Panc1 (cell line): ENCODE measurements at places on chromosomes 11 and 22.
A peak's percentile ranks its signal among the peaks of the same experiment; 100 is the strongest.

DNA sequence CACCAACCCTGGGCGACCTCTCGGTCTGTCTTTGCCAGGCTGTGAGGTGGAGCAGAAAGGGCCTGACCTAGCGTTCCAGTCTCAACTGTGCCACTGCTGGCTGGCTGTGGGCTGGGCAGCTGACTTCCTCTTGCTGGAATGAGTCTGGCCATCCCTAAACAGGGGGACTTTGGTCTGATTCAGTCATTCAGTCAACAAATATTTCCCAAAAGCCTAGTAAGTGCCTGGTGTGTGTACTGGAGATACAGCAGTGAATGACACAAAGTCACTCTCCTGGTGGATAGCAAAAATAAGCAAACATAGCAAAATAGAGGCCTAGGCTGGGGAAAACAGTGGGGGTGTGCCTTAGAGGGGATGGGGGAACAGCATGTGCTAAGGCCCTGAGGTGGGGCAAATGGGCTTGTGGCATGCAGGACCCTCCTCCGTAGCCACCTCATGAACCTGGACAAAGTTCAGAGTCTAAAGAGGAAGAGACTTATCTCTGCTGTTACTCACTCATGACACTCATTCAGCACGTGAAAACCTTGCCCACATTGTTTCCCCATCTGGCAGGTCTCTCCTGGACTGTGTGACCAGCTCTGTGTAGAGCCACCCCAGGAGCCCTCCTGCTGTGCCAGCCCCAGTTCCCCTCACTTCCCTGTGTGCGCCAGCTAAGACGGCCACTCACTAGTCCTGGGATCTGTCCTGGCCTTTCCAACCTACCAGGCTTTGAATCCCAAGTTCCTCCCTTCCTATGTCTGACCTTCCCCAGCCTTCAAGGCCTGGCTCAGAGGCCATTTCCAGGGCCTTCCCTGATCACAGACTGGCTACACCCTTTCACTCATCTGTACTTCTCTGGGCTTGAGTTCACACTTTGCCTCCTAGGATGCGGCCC is 4.7 kb downstream of the GUCD1 start:
- DNase-seq = peak; percentile 30

GRCh38 chr11:12785901-12786300 is 111.7 kb downstream of the TEAD1 start:
- DNase-seq = no peak

- no peak for DNase-seq
Measured at GRCh38 chr11:113623114-113623513, 83.0 kb downstream of the TMPRSS5 start.

GRCh38 chr11:64924910-64925284 is 408 bp downstream of the PPP2R5B start:
- DNase-seq = no peak

DNA sequence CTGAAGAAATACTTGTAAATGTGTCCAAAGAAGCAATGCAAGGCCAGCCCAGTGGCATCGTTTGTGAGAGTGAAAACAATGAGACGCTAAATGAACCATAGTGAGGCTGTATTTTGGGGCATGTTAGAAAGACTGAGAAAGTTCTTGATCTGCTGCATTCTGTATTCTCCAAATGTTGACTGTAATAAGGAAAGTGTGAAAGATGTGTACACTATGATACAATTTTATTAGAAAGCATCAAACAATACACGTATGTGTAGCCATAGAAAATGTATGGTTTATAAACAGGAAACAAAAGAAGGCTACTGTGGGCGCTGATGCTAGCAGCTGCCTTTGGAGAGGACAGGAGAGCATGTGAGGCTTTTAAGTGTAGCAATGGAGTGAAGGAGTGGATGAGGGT is 233.5 kb upstream of the E2F8 start:
- DNase-seq = no peak

GRCh38 chr22:44586999-44587736 is 89.1 kb upstream of the RTL6 start:
- no peak for DNase-seq

DNA sequence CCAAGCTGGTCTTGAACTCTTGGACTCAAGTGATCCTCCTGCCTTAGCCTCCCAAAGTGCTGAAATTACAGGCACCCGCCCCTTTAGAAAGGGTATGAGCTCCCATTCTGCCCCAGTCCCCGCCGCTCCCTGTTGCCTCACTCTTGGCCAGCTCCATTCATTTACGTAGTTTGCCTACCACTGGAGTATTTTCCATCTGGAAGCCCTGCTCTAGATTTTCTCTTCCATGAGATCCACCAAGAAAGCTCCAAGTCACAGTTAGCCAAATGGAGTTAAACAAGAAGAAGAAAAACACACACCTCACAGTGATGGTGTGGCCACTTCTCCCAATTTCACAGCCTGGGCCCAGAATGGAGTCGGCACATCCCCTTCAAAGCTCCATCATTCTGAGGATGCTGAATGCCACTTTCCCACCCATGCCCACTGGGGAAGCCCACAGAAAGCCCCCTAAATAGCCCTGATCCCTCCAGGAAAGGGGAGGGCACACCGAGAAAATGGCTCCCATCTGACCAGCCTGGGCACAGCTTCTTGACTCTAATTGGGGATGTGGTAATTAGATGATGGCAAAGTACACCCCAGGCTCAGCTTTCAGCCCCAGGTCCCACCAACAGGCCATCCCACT is 381.2 kb downstream of the MN1 start:
- DNase-seq = no peak

DNA sequence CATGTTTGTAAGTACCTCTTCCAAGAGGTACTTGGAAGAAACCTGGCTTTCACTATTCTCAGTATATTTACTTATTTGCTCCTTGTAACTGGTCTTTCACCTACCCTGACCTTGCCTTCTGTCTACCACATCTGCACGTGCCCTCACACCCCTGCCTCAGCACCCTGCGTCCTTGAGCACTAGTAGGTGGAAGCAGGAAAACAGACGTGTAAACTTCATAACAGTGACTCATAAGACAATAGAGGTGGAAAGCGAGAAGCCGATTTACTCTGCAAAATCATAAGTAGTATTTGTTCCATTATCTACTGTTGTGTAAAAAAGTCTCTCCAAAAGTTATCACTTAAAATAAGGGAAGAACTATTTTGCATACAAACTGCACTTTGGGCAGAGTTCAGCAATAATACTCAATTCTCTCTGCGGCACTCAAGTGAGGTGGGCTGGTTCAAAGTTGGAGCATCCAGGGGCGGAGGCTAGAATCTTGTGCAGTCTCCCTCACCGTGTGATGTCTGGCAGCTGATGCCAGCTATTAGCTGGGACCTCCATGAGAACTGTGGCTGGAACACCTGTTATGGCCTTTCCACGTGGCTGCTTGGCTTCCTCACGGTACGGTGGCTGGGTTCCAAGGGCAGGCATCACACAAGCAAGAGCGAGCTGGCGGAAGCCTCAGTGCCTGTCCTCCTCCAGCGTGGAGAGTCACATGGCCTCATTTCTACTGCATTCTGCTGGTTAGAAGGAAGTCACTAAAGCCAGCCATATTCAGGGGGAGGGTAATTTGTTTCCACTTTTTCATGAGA is 30.4 kb downstream of the PACS1 start:
- no peak for DNase-seq

DNA sequence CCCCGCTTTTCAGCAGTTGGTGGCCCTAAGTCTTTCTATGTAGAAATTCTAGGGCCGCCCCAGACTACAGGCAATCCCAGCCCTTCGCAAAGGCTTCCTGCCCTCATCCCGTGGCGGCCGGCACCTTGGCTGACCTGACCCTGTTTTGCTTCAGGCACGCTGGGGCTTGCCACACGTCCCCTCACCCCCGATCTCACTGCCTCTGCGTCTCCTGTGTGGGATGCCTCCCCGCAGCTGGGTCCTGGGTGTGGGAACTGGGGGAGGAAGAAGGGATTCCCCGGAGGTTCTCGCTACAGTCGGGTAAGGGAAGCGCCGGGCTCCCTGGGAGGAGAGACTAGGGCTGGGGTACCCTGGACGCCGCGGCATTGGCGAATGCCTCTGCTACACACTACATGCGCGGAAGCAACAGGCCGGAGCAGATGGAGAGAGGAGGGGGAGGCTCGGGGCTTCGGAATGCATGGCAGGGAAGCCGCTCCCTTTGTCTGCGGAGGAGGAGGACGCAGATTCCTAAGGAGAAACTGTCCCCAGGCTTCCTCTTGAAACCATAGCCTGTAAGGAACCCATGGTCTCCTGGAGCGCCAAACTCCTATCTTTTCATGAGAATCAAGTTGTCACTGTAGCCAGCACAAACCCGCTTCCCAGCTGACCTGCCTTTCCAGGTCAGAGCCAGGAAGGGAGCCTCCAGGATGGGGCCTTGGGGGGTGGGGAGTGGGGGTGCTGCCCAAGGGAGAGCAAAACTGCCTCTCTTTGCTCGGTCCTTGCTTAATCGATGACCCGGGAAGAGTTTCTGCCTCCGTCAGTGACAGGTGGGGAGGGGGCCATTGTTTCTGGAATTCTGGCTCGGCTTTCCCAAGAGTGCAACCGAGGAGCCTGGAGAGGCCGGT is 1.4 kb downstream of the DTX4 start:
- DNase-seq = no peak

DNA sequence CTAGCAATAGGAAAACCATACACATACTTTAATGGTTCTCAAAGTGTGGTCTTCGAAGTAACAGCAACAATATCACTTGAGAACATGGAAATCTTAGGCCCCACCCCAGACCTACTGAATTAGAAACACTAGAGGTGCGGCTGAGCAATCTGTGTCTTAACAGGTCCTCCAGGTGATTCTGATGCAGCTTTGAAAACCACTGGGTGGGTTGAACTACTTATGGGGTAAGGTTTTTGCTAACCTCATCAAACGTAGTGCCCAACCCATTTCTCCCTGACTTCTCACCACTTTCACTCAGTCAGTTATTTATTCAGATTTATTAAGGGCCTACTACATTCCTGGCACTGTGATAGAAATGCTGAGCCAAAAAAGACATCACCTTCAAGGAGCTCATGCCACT is 3.7 kb downstream of the MPZL2 start:
- no peak for DNase-seq

DNA sequence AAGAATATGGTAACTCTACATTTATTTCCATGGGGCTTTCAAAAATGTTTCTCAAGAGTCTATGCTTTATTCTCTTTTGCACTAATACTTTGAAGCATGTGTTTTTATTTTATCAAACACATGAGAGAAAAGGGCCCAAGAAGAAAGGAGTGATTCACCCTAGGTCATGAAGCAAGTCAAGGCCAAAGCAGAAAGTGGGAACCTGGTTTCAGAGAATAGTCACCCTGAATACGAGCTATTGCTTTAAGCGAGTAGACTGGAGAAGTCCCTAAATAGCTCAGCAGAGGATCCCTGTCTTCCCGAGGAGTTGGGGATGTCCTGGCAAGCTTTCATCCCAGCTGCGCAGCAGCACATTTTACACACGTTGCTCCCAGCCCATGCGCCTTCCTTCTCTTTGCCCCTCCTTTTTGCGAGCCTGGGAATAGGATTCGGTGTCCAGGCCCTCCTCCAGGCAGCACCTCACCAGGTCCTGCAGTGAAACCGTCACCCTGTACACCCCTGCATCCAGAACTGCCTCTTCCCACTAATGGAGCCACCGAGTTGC is 19.1 kb downstream of the MPEG1 start:
- no peak for DNase-seq

DNA sequence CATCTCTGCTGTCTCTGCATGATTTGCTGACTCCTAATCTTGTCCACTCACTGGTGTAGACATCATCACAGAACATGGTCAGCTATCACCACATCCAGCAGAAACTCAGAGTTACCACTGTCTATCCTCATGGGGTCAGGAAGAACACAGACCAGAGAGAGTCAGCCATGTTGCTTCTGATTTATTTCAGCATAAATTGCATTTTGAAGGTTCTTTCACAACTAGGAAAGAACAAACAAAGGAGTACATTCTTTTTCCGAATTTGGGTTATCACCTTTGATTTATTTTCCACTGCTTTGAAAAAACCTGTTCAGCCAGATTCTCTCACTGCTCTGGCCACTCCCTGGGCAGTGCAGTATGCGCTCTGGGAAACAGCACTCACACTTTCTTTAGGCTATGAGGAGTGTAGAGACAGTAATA is 172.0 kb upstream of the MTMR2 start:
- DNase-seq = no peak

GRCh38 chr11:134120143-134120850 is 51.4 kb downstream of the JAM3 start:
- no peak for DNase-seq

DNA sequence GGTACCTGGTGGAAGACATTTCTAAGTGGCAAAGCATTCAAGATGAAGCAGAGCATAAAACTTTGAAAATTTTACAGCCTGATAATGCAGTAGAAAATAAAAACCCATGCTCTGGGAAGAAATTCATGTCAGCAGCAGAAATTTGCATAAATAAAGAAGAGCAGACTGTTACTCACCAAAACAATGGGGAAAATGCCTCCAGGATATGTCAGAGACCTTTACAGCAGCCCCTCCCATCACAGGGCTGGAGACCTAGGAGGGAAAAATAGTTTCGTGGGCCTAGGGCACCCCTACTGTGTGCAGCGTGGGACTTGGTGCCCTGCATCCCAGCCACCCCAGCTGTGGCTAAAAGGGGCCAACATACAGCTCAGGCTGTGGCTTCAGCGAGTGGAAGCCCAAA is 5.4 kb upstream of the DKK3 start:
- no peak for DNase-seq

GRCh38 chr11:107898270-107898669 is 30.0 kb upstream of the RAB39A start:
- peak; percentile 59 for DNase-seq

DNA sequence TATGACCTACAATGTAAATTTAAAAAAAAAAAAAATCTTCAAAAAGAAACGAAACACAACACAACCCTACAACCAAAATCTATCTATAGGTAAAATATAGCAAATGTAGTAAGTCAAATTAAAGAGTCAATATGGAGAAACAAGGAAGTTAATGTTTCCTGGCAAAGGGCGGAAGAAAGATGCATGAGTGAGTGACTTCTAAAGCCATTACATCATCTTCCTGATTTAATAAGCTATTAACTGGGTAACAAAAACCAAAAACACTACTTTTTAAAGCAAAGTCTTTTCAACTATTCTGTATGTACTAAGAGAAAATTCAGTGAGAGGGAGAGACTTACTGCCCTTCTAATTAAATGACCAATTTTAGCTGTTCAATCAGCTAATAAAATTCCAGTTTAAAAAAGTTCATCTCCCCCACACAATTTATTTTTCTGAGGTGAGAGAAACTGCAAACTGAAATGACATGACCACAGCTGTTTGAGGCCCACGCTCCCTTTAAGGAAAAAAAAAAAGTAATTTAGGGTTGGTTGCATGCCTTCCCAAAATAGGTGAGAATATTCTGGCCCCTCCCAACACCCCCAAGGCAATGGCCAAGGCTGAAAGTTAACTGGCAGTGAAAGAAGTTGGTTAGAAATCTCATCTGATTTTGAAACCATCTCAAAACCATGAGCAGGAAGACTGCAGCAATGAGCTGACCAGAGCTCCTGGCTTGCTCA is 5.9 kb downstream of the SF1 start:
- no peak for DNase-seq

DNA sequence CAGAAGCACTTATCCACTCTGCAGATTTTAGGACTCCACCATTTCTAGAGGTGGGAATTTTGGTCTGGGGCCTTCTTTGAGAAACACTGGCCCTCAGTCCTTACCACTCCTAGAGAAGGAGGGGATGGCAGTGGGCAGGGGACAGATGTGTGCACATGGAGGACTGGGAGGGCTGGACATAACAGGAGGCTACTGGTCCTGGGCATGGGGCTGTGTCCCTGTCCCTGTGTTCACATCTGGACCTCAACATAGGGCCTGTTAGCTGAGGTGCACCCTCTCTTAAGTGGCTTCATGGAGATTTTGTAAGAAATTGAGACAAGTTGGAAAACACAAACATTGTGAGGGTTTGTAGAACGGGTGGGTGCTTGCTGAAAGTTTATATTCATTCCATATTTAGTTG is 103.4 kb downstream of the ATXN10 start:
- DNase-seq = no peak
